ENCODE measurements at places on chromosomes 6 and 20. TPM values are rescaled to one million over a fixed set of nuclear protein-coding genes. Genes with fewer than 3 reads are reported as not detected.

DNA sequence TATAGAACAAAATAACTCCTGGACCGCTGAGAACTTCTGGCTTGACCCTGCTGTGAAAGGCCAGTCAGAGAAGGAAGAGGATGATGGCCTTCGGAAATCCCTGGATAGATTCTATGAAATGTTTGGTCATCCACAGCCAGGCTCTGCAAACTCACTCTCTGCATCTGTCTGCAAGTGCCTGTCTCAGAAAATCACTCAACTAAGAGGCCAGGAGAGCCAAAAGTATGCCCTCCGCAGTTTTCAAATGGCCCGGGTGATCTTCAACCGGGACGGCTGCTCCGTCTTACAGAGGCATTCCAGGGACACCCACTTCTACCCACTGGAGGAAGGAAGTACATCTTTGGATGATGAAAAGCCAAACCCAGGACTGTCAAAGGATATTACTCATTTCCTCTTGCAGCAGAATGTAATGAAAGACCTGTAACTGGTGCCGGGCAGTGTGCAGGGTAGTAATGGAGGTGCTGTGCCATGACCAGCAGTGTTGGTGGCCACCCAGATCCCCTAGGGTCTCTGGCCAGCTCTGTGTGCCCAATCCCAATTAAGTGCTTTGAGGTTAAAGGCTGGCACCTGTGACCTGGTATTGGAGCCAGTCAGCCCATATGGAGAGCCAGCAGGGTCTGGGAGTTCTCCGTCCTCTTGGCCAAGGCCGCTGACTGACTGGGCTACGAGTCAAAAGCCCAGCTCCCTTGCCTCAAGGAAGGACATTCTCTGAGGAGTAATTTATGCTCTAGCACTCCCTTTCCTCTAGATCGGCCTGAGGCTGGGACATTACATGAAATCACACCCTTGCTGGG is 87.1 kb downstream of the TRMT6 start:
- no peak for DNase-seq

Gene MRAP2
- total RNA-seq, result 6.2 TPM

DNA sequence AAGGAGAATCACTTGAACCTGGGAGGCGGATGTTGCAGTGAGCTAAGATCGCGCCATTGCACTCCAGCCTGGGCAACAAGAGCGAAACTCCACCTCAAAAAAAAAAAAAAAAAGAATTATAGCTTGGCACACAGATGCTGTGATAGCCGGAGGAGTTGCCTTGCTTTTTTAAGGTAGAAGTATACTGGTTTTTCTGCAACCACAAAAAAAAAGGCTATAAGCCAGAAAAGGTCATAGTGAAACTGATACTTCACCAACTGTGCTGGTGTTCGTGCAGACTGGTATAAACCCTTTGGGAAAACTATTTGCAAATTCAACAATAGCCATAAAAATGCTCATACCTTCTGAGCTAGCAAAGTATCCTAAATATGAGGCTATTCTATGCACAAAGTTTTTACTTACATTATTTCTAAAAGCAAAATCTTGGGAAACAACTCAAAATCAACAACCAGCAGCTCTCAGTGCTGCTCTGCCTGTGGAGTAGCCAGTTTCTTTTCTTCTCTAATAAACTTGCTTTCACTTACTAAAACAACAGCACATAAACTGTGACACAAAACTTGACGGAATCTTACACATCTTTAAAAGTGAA is 44.0 kb downstream of the B4GALT5 start:
- no peak for DNase-seq

GRCh38 chr20:5433352-5433751 is 116.6 kb upstream of the PROKR2 start:
- peak; percentile 24 for DNase-seq

DNA sequence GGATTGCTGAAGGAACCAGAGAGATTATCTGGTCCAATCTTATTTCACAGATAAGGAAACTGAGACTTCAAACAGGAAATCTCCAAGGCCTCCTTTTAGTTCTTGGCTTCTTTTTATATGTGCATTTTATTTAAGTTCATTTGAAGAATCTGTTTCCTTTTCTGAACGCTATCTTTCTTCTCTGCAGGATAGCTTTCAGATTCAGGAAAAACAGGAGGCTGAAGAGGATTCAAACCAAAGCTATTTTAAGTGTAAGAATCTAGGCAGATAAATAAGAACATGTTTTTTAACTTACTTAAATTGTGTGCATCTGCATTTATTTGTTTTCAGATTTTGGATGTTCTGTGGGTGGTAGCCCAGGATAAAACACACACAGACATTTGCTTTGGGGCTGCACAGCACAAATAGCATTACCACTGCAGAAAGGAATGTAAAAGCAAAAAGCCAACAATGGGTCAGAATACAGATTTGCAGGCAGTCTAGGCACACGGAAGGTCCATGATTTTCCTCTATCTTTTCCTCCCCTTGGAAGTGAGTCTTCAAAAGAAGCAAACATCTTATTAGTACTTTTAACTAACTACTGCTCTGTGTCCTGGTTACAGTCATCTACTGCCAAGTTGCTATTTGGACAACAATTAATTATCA is 188.8 kb upstream of the TBX18 start:
- no peak for DNase-seq

DNA sequence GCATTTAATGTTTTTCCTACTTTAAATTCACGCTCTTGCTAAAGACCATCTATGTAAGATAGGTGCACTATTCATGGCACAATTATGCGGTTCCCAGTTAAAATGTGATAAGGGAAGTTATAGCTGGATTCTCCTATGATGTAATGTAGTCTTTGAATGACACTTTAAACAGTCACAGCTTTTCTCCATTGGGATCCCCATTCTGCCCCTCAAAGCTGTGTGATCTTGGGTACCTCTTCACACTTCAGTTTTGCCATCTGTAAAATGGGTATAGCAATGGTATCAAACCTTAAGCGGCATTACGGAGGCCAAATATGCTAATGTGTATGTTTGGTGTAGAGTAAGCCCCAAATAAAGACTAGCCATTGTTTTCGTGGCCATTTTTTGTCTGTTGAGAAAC is 64.7 kb upstream of the ZNF217 start:
- no peak for DNase-seq

GRCh38 chr6:146246028-146246427 is 217.2 kb downstream of the GRM1 start:
- no peak for DNase-seq

Gene ENPP5
- total RNA-seq, result 4.7 TPM

GRCh38 chr6:76682842-76683241 is 610.4 kb upstream of the IMPG1 start:
- no peak for DNase-seq

DNA sequence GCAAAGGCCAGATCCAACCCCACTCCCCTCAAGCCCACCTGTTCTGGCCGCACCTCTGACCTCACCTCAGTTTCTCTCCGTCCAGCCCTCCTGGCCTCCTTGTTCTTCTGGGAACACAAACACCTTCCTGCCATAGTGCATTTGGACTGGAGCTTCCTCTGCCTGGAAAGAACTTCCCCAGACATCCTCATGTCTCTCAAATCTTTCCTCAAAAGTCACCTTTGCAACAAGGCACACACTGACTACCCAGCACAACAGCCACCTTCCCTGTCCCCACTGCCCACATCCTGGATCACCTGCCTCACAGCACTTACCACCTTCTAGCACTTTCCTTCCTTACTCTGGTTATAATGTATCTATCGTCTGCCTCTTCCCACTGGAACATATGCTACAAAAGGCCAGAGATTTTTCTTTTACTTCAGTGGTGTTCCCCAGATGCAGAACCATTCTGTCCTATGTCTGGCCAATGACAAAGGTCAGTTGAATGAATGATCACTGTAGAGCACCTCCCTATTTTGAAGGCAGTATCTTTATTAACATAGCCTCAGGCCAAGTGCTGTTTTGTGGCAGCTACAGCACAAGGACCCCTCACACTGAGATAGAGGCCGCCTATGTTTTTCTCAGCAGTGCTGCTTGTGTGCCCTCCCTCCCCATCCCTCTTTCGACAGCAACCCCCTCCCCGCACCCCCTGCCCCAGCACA is 4.1 kb downstream of the HLA-B start:
- no peak for DNase-seq

DNA sequence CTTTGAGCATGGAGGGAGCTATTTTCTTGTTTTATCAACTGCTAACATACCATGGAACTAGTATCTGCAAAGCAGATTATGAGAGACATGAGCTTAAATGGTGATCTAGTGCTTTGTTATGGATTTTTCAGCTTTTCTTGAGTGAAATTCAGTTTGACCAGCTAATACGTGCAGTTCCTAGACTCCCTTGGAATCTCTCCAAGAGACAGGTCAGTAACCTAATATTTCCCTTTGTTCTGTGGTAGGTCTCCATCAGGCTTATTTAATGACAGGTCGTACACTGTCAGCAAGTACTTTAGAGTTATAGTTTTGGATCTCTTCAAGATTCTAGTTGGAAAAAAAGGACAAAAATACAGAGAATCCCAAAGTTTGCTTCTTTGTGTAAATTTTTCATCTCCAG is 43.9 kb downstream of the HDAC2 start:
- no peak for DNase-seq

GRCh38 chr6:41049521-41049920 is 3.5 kb upstream of the APOBEC2 start:
- DNase-seq, result no peak

DNA sequence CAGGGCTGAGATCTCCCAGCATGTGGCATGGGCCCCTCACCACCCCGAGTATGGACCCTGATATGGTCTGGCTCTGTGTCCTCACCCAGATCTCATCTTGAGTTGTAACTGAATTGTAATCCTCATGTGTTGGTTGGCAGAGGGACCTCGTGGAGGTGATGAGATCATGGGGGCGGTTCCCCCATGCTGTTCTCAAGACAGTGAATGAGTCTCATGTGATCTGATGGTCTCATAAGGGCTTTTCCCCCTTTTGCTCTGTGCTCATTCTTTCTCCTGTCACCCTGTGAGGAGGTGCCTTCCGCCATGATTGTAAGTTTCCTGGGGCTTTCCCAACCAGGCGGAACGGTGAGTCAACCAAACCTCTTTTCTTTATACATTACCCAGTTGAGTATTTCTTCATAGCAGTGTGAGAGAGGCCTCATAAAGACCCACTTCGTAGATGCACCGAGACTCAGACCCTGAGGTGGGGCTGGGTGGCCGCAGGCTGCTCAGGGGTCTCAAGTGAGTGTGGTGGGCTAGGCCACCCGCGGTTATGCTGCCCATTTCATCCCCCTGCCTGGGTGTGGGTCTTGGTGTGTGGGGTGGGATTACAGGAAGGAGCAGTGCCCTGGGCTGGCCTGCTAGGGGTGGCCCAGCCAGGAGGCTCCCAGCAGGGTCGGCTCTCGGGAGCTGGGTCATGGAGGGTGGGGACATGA is 26.2 kb upstream of the GATA5 start:
- DNase-seq, result no peak

- no peak for DNase-seq
Measured at GRCh38 chr20:3702611-3703391, 9.6 kb downstream of the SIGLEC1 start.

Gene TLDC2
- total RNA-seq, result 0.31 TPM

DNA sequence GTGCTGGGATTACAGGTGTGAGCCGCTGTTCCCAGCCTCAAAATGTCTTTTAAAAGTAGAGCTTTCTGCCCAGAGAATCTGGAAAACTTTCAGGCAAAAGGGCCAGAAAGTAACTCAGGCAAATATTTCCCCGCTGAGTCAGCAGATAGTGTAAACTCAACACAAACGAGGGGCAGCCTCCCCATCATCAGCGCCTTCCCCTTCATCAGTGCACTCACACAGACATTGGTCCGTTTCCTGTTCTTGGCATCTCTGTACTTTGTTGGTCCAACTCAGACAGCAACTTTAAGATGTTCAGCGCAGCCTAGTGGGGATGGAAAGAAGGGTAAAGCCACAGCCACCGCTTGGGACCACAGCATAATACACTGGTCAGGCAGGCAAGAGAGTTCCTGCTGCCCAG is 69.5 kb downstream of the CSE1L start:
- no peak for DNase-seq

- no peak for DNase-seq
Measured at GRCh38 chr6:111669326-111669725, 63.6 kb upstream of the TRAF3IP2 start.

DNA sequence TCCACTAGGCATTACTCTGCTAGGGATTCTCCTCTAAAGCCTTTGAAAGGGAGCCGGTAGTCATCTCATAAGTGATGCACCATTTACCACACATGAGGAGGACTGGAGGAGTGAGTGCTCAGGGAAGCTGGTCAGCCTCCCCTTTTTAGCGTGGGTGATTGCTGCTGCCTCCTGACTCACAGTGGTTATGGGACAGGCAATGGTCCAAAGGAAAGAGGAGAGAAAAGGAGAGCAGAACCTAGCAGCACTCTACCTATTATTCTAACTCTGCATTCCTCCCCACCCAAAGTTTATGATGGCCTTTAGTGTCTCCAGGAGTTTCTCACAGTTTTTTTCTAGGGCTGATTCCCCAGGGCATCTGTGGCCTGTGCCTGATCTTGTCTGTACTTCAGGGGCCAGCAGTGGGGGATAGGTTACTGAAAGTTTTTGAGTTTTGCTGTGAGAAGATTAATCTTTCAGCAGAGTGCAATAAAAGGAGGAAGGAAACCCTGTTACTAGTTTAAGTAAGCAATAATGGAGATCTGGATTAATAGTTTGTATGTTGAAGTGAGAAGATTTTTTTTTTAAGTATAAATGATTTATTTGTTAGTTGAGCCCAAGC is 36.4 kb upstream of the GCLC start:
- peak; percentile 8 for DNase-seq

GRCh38 chr6:128259029-128259724 is 261.2 kb downstream of the PTPRK start:
- no peak for DNase-seq

- DNase-seq, result no peak
Measured at GRCh38 chr6:56477241-56477640, 165.4 kb downstream of the DST start.

DNA sequence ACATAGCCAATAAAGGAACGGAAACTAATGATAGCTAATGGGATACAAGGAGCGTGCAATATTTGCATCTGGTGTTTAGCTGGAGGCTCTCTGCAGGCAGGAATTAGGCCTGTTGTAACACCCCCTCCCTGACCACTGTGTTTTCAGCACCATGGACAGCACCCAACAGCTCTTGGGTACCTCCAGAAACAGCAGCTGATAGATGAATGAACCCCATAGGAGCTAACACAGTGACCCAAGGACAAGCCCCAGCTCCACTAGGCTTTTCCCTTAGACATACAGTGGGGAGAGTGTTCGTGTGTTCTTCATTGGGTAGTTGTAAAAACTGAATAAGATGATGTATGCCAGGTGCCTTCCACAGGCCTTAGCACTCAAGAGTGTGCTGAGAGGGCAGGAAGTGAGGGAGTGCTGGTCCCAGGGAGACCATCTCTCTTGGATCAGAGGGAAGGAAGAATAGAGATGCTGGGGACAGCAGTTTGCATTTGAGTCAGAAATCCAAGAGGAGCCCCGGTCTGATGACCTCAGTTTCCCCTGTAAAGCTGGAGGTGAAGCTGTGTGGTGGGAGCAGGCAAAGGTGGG is 161.3 kb downstream of the PHACTR3 start:
- no peak for DNase-seq

Gene ERGIC3
- total RNA-seq, result 204 TPM

All from occipital lobe (tissue), 3 donors.